Adrenal gland (tissue), 19 donors: ENCODE measurements at places on chromosomes 3 and 15. TPM values are rescaled to one million over a fixed set of nuclear protein-coding genes. Genes with fewer than 3 reads are reported as not detected.

GRCh38 chr3:169106662-169107061 lies 556.9 kb downstream of the MECOM start:
- no peak overlapping the region for H3K4me3 ChIP-seq
- DNase-seq, result no peak
- no peak overlapping the region for H3K27ac ChIP-seq
- H3K4me1 ChIP-seq, result no peaks in the 10 kb centered on the region

DNA sequence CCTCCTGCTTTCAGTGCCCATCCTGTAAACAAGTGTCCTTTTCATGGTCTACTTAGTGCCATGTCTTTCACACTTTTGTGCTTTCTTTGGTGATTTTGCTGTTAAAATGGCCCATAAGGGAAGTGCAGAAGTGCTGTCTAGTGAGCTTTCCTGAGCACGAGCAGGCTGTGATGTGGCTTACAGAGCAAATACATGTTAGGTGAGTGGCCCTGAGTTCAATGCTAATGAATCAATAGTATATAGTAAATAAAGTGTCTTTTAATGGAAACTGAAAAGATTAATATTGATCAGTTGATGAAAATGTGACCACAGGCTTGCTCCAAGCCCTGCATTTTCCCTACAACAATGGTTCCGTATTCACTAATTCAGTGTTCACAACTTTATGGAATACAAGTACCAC lies 5.7 kb downstream of the SH3BP5 start:
- no peaks in the 10 kb centered on the region for H3K27me3 ChIP-seq
- peaks cover 32% of the 10 kb centered on the region for H3K36me3 ChIP-seq
- peaks cover 59% of the 10 kb centered on the region for H3K4me1 ChIP-seq

GRCh38 chr3:195240171-195240701 lies 30.7 kb downstream of the XXYLT1 start:
- no peaks in the 10 kb centered on the region for H3K36me3 ChIP-seq
- DNase-seq, result peak; percentile 61
- no peaks in the 10 kb centered on the region for H3K27me3 ChIP-seq
- H3K4me3 ChIP-seq, result no peak overlapping the region

- no peaks in the 10 kb centered on the region for H3K36me3 ChIP-seq
- no peaks in the 10 kb centered on the region for H3K27me3 ChIP-seq
- H3K4me1 ChIP-seq, result no peaks in the 10 kb centered on the region
- H3K4me3 ChIP-seq, result no peak overlapping the region
- H3K27ac ChIP-seq, result no peak overlapping the region
- no peak for DNase-seq
These were observed 96.9 kb upstream of the STRIT1 start for GRCh38 chr3:155390351-155390750.

RUBCN gene
- 40.3 TPM for total RNA-seq

KCNMB3 gene
- 1.8 TPM for total RNA-seq

TRIM69 gene
- 18.2 TPM for total RNA-seq

- H3K36me3 ChIP-seq, result no peaks in the 10 kb centered on the region
- no peaks in the 10 kb centered on the region for H3K4me1 ChIP-seq
- H3K4me3 ChIP-seq, result no peak overlapping the region
These were observed 306.5 kb downstream of the ROBO1 start for GRCh38 chr3:79461129-79461792.

DNA sequence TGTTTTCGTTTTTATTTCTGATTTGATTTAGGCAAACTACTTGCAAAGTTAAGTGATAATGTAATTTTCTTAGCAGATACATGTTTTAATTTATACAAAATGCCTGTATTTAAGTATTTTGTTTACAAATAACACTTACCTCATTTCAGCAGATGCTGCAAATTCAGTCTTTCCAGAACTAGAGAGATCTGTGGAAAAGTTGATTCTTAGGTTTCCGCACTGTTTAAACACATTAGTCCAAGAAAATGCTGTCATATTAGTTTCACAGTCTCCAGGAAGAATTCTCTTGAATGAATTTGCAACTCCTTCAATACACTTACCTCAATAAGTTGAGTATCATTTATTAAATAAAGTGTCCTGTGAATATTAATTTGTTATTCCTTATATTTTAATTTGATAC lies 383.1 kb downstream of the NAALADL2 start:
- H3K27me3 ChIP-seq, result no peaks in the 10 kb centered on the region
- H3K27ac ChIP-seq, result no peak overlapping the region
- H3K4me3 ChIP-seq, result no peak overlapping the region
- no peaks in the 10 kb centered on the region for H3K4me1 ChIP-seq
- no peaks in the 10 kb centered on the region for H3K36me3 ChIP-seq
- no peak for DNase-seq

GOLGA8R gene
- total RNA-seq, result 0.74 TPM

GRCh38 chr3:46419816-46420215 lies 12.8 kb downstream of the CCRL2 start:
- DNase-seq, result no peak
- H3K36me3 ChIP-seq, result no peaks in the 10 kb centered on the region
- no peaks in the 10 kb centered on the region for H3K27me3 ChIP-seq
- H3K27ac ChIP-seq, result no peak overlapping the region

DNA sequence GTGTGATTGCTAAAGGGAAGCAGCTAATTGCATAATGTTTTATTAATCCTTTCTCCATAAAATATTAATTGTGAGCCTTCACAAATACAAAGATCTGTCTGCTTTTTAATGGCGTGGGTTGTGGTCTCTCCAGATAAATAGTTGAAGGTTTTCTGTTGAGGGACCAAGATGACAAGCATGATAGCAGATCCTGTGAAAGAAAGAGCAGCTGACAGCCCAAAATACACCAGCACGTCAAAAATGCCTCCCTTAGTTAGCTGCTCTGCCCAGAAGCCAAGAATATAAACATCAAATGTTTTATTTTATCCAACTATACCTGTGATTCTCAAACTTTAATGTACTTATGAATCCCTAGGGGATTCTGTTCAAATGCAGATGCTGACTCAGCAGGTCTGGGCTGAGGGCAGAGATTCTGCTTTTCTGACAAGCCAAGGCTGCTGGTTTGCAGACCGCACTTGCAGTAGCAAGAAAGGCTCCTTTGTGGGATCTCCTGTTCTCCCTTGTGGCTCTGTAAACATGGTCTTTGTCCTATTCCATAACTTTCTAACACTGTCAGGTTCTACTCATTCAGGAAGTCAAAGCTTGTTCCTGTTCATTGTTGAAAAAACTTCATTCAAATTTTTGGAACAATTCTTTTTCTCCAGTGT lies 119.1 kb upstream of the SLC25A36 start:
- H3K27ac ChIP-seq, result no peak overlapping the region
- no peaks in the 10 kb centered on the region for H3K4me1 ChIP-seq
- no peak overlapping the region for H3K4me3 ChIP-seq
- H3K36me3 ChIP-seq, result no peaks in the 10 kb centered on the region
- H3K27me3 ChIP-seq, result no peaks in the 10 kb centered on the region

DNA sequence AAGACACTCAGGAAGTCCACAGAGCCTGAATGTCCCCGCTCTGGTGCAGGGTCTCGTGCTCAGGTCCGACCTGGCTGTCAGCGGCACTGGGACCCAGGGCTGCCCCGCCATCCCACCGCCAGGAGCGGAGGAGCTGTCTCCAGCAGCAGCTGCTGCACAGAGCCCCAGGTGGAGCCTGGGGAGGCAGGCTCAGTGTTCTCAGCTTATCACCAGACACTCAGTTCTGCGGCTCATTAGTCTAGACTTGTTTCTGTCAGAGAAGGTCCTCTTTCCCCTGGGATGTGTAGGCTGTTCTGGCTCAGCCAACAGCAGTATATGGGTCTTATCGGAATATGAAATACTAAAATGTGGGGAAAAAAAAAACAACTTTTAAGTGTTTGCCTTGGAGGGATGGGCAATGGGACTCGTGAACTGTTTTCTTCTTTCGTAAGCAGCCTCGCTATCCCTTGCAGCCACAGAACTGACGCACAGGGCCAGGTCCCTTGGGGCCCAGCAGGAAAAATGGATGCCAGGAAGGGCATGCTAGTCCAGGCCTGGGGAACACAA lies 75.9 kb downstream of the KLF13 start:
- H3K4me1 ChIP-seq, result no peaks in the 10 kb centered on the region
- peak overlapping the region; percentile 75 for H3K27ac ChIP-seq
- no peaks in the 10 kb centered on the region for H3K27me3 ChIP-seq
- no peaks in the 10 kb centered on the region for H3K36me3 ChIP-seq
- H3K4me3 ChIP-seq, result no peak overlapping the region

- H3K4me1 ChIP-seq, result peaks cover 9% of the 10 kb centered on the region
- DNase-seq, result no peak
- no peaks in the 10 kb centered on the region for H3K36me3 ChIP-seq
- H3K27ac ChIP-seq, result no peak overlapping the region
These were observed 14.1 kb downstream of the TEX264 start for GRCh38 chr3:51684971-51685751.

CHRM5 gene
- not detected for total RNA-seq

MUSTN1 gene
- 6.5 TPM for total RNA-seq

SLC28A2 gene
- 0.17 TPM for total RNA-seq

CHRNB4 gene
- 0.71 TPM for total RNA-seq

DNA sequence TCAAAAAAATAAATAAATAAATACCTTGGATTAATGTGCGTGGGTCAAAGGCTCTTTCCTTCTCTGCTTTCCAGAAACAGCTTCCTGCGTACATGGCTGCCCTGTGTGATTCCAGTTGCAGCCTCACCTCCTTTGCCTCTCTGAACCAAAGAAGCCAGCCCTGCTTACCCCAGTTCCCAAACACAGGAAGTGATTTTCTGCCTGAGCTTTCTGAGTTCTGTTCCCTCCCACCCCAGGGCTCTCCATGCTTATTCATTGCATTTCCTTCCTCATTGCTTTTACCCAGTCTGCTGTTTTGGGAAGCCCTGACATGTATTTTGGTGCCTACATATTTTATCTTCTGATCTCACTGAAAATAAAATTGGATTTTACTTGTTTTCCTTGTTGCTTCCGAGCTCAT lies 15.4 kb downstream of the ZSCAN2 start:
- H3K36me3 ChIP-seq, result no peaks in the 10 kb centered on the region
- no peaks in the 10 kb centered on the region for H3K27me3 ChIP-seq
- H3K4me1 ChIP-seq, result no peaks in the 10 kb centered on the region

DNA sequence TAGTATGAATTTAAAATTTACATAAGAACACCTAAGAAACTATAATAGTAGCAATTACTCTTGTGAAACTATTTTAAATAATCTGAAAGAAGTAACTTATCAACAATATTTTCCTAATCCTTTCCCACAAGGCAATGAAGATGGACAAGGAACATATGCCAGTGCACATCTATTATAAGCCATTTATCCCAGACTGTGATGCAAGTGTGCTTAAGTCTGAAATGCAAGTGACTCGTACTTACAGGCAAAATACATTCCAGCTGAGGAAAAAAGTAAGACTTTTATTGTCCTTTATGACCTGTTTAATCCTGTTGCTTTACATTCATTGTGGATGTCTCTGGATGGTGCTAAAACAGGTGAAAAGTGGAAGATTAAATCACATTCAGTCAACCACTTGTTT lies 709.4 kb downstream of the ZNF385D start:
- no peaks in the 10 kb centered on the region for H3K27me3 ChIP-seq
- H3K27ac ChIP-seq, result no peak overlapping the region
- H3K4me3 ChIP-seq, result no peak overlapping the region
- no peaks in the 10 kb centered on the region for H3K4me1 ChIP-seq

GRCh38 chr3:9075762-9076161 lies 112.5 kb upstream of the RAD18 start:
- no peak for DNase-seq
- H3K4me1 ChIP-seq, result no peaks in the 10 kb centered on the region
- no peak overlapping the region for H3K27ac ChIP-seq
- no peaks in the 10 kb centered on the region for H3K27me3 ChIP-seq
- H3K36me3 ChIP-seq, result no peaks in the 10 kb centered on the region
- H3K4me3 ChIP-seq, result no peak overlapping the region

DNA sequence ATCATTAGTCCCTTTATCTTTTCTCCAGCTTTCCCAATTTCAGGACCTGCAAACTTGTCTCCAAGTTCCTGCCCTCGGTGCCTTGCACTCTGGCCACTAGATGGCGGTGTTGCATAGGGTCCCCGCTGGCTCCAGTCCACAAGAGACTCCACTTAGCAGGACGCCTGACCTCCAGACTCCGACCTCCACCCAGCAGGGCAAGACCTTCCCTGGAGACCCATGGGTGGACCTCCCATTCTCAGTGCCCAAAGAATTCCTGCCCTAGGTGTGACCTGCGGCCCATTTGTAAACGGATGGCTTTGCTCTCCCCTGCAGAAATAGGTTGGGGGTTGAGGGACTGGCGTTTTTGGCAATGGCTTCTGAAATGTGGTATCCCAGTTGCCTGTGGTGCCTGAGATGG lies 82.6 kb downstream of the LSM3 start:
- H3K36me3 ChIP-seq, result no peaks in the 10 kb centered on the region
- H3K4me3 ChIP-seq, result no peak overlapping the region
- no peak overlapping the region for H3K27ac ChIP-seq
- DNase-seq, result peak; percentile 80
- H3K27me3 ChIP-seq, result no peaks in the 10 kb centered on the region

DNA sequence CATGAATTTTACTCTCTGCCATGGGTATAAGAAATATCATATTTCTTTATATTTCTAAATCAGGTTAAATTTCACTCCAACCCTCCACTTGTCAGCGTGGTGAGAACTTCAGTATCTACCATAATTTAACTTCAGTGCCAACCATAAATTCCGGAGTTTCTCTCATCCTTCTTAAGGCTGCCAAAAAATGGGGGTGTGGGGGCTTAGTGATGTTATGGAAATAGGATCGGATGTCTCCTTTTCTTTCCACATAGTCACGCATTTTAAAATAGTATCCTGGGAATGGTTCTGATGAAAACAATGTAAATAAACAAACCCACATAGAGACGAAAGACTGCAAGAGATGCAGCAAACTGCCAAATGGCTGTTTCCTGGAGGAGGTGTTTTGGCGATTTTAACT lies 12.9 kb upstream of the FAM3D start:
- H3K4me3 ChIP-seq, result no peak overlapping the region
- no peak overlapping the region for H3K27ac ChIP-seq
- no peak for DNase-seq
- H3K36me3 ChIP-seq, result no peaks in the 10 kb centered on the region
- no peaks in the 10 kb centered on the region for H3K4me1 ChIP-seq

DNA sequence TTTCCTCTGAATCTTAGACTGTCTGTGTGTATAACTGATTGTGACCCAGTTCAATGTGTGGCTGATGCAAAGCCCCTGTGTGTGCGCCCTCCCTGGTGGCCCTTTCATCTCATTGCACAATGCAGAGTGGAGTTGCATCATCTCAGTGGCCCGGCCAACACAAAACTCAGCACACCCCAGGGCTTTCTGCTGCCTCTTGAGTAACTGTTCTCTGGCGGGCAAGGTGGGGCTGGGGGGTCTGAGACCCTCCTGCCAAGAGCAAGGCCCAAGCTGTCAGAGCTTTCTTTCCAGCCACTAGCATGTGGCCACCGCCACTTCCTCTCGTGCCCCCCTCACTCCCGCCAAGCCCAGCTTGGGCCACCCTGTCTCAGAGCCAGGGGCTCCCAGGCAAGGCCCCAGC lies 80.7 kb upstream of the ALDH1L1 start:
- no peaks in the 10 kb centered on the region for H3K36me3 ChIP-seq
- no peaks in the 10 kb centered on the region for H3K27me3 ChIP-seq
- no peak overlapping the region for H3K4me3 ChIP-seq
- DNase-seq, result peak; percentile 69
- H3K4me1 ChIP-seq, result no peaks in the 10 kb centered on the region

- no peaks in the 10 kb centered on the region for H3K4me1 ChIP-seq
- no peaks in the 10 kb centered on the region for H3K27me3 ChIP-seq
- no peaks in the 10 kb centered on the region for H3K36me3 ChIP-seq
- H3K4me3 ChIP-seq, result no peak overlapping the region
- H3K27ac ChIP-seq, result no peak overlapping the region
These were observed 67.5 kb downstream of the TFG start for GRCh38 chr3:100776746-100777145.
